Type B pancreatic cell (in vitro differentiated cells): ENCODE measurements at places on chromosomes 7 and 10. TPM values are rescaled to one million over a fixed set of nuclear protein-coding genes. Genes with fewer than 3 reads are reported as not detected.

Gene CALML3
- total RNA-seq: not detected in 2 replicates

DNA sequence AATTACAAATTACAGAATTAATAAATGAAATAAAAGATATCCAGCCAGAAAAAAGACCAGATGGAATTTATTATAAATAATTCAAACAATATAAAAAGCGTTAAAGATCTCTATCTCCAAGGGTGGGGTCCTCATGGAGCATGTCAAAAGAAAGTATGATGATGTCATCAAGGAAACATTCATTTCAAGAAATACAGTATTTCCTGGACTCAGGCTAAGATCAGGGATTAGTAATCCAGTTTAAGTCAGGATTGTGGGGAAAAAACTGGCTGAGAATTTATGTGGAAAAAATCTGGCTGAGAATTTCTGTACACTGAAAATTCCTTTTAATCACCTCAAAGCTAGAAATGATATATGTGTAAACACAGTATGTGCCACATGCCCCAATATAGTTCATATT, 1075.3 kb downstream of the XPNPEP1 start:
- no peak for DNase-seq

- no peak for DNase-seq
Observed at GRCh38 chr7:136167991-136168390, 190.8 kb upstream of the MTPN start.

- no peak for DNase-seq
Observed at GRCh38 chr10:74875966-74876365, 49.6 kb downstream of the KAT6B start.

DNA sequence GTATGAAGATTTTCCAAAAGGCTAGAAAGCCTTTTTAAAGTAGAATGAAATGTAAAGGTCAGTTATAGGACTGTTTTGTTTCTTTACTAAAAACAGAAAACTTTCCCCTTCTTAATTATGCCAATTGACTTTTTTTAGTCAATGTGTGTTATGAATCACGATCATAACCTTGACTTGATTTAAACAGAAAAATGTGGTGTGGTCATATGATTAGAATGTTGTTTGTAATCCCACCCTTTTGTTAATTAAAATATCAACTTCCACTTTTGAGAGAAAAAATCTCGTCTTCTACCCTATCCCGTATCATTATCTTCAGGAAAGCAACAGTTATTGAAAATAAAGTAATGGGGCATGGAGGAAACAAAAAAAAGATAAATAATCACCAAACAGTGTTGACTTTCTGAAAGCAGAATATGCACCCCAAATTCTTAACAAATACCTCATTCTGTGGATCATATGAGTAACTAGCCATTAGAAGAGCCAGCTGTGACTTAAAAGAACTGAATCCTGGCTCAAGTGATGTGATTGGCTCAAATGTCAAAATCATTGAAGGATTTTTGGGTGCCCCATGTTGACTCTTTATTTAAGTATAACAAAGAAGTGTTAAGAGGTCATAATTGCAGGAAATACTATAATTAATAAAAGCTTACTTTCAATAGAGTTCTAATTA, 32.3 kb upstream of the SLC16A12 start:
- no peak for DNase-seq

- DNase-seq: no peak
Observed at GRCh38 chr10:72424561-72424960, 69.8 kb upstream of the DNAJB12 start.

- no peak for DNase-seq
Observed at GRCh38 chr10:32538256-32538655, 92.3 kb downstream of the CCDC7 start.
